ENCODE measurements at places on chromosomes 12 and 14. TPM values are rescaled to one million over a fixed set of nuclear protein-coding genes. Genes with fewer than 3 reads are reported as not detected.

DNA sequence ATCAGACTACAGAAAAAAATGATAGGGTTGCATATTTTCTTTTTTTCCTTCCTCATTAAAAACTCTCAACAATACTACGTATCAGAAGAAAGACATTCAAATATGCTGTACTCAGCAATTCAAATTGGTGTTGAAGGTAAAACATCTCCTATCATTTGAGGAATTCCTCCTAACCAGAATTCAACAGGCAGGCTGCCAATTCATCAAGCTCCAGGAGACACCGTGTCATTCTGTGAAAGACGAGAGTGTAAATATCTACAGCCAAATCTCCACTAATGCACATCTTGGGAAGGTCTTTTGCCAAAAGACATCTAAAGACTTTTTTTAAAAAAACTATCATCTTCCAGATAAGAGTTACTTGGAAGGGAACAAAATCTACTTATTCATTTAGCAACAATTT lies 26.6 kb downstream of the NT5DC3 start:
- peaks cover 39% of the 10 kb centered on the region for H3K36me3 ChIP-seq
- no peaks in the 10 kb centered on the region for H3K27me3 ChIP-seq
- H3K4me3 ChIP-seq = no peak overlapping the region
- H3K4me1 ChIP-seq = peaks cover 96% of the 10 kb centered on the region

DNA sequence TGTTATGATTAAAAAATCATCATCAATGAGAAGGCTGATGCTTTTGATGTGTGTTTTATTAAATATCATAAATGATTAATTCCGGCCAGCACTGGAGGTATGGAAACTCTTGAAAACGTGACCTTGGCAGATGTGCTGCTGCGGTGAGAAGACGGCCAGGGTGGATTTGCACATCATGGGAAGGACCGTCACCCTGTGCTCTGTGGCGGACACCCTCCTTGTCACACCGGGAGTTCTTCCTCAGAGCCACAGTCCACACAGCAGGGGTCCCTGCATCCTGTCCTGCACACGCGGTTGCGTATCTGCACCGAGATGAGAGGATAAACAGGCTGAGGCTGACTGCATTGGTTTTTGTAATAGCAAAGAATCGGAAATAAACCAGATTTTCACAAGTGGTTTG lies 33.5 kb downstream of the FZD10 start:
- no peaks in the 10 kb centered on the region for H3K4me1 ChIP-seq
- H3K36me3 ChIP-seq = no peaks in the 10 kb centered on the region
- H3K27ac ChIP-seq = no peak overlapping the region
- no peak overlapping the region for H3K4me3 ChIP-seq

GRCh38 chr14:85248881-85249635 lies 280.9 kb upstream of the FLRT2 start:
- H3K4me1 ChIP-seq = no peaks in the 10 kb centered on the region
- H3K27me3 ChIP-seq = no peaks in the 10 kb centered on the region
- no peak for DNase-seq
- H3K4me3 ChIP-seq = no peak overlapping the region
- H3K27ac ChIP-seq = no peak overlapping the region

DNA sequence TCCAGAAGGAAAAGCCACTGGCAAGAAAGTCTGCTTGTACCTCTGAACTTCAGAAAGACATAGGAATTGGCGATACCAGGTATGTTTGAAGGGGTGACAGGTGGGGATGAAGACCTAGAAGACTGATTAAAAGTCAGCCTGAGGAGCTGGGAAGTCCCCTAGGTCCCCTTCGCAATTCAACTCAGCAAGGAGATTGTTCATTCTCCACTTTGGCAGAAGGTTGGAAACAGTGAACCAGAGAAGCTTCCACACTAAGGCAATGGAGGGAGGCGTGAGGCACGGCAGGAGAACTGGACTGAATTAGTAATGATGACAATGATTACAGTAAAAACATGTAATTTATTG lies 240.3 kb upstream of the TMPO start:
- no peaks in the 10 kb centered on the region for H3K27me3 ChIP-seq
- H3K4me1 ChIP-seq = no peaks in the 10 kb centered on the region
- H3K36me3 ChIP-seq = no peaks in the 10 kb centered on the region
- H3K4me3 ChIP-seq = no peak overlapping the region
- H3K27ac ChIP-seq = no peak overlapping the region
- no peak for DNase-seq

GRCh38 chr12:16269946-16270345 lies 7.5 kb downstream of the SLC15A5 start:
- H3K27ac ChIP-seq = no peak overlapping the region
- no peaks in the 10 kb centered on the region for H3K4me1 ChIP-seq
- H3K4me3 ChIP-seq = no peak overlapping the region
- H3K27me3 ChIP-seq = no peaks in the 10 kb centered on the region
- no peaks in the 10 kb centered on the region for H3K36me3 ChIP-seq
- DNase-seq = no peak

- DNase-seq = no peak
- no peak overlapping the region for H3K27ac ChIP-seq
- no peaks in the 10 kb centered on the region for H3K36me3 ChIP-seq
- no peak overlapping the region for H3K4me3 ChIP-seq
Measured at GRCh38 chr14:70073924-70074566, 114.7 kb downstream of the SLC8A3 start.

GRCh38 chr12:3882896-3883564 lies 9.8 kb upstream of the PARP11 start:
- peaks cover 10% of the 10 kb centered on the region for H3K4me1 ChIP-seq
- no peak overlapping the region for H3K4me3 ChIP-seq
- H3K27ac ChIP-seq = no peak overlapping the region
- H3K36me3 ChIP-seq = no peaks in the 10 kb centered on the region
- H3K27me3 ChIP-seq = no peaks in the 10 kb centered on the region

- no peaks in the 10 kb centered on the region for H3K27me3 ChIP-seq
- no peak for DNase-seq
- H3K27ac ChIP-seq = no peak overlapping the region
- H3K36me3 ChIP-seq = no peaks in the 10 kb centered on the region
- no peaks in the 10 kb centered on the region for H3K4me1 ChIP-seq
Measured at GRCh38 chr12:96810477-96810876, 96.6 kb upstream of the NEDD1 start.

DNA sequence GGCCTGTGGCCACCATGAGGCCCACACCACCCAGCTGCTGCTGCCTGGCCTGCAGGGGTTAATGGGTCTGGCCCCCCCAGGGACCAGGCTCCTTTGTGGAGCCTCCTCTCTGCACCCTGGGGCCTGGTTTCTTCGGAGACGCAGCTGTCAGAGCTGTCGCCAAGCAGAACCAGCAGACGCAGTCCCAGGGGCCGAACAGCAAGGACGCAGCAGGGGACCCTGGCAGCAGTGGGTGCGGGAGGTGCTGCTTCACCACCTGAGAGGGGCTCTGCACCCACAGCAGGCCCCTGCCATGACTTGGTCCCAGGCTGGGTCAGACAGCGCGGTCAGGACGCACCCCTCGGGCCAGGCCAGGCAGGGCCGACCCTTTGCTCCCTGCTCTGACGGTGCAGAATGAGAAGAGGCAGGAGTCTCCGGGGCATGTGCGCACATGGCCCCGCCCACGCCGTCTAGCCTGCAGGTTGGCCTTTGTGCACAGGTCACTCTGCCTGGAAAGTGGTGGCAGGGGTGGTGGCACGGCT lies 30.5 kb downstream of the JAG2 start:
- H3K27ac ChIP-seq = no peak overlapping the region
- H3K4me1 ChIP-seq = no peaks in the 10 kb centered on the region
- no peaks in the 10 kb centered on the region for H3K36me3 ChIP-seq
- H3K27me3 ChIP-seq = no peaks in the 10 kb centered on the region

GRCh38 chr14:65422088-65422834 lies 9.7 kb downstream of the FUT8 start:
- no peak overlapping the region for H3K4me3 ChIP-seq
- no peaks in the 10 kb centered on the region for H3K4me1 ChIP-seq

The COX8C gene
- total RNA-seq = not detected

The DPY19L2 gene
- 28.8 TPM for total RNA-seq

The GPRC5D gene
- not detected for total RNA-seq

The RTRAF gene
- 76.0 TPM for total RNA-seq
